ENCODE measurements at places on chromosomes 6 and 20. TPM values are rescaled to one million over a fixed set of nuclear protein-coding genes. Genes with fewer than 3 reads are reported as not detected.

Gene C6orf141
- not detected for total RNA-seq

DNA sequence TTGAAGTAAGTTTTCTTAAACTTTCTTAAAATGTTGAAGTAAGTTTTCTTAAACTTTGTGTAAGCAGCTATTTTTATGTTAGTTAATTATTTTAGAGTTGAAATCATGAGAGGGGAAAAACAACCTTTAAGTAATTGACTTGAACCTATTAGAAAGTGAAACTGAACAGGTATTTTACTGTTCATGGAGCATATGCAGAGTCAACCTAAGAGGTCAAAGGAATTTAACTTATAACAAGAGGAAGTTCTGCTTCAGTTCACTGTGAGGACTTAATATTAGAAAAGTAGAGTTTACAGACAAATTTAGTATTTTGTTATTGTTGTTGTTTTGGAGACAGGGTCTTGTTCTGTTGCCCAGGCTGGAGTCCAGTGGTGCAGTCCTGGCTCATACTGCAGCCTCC is 38.0 kb downstream of the CDYL start:
- peaks cover 25% of the 10 kb centered on the region for H3K4me1 ChIP-seq
- H3K4me3 ChIP-seq: no peak overlapping the region
- no peak overlapping the region for H3K27ac ChIP-seq
- H3K36me3 ChIP-seq: no peaks in the 10 kb centered on the region
- no peak for DNase-seq
- H3K27me3 ChIP-seq: no peaks in the 10 kb centered on the region

GRCh38 chr6:111771094-111771432 is 102.2 kb downstream of the FYN start:
- H3K36me3 ChIP-seq: peaks cover 31% of the 10 kb centered on the region
- peaks cover 74% of the 10 kb centered on the region for H3K4me1 ChIP-seq
- no peaks in the 10 kb centered on the region for H3K27me3 ChIP-seq
- no peak overlapping the region for H3K4me3 ChIP-seq
- no peak overlapping the region for H3K27ac ChIP-seq

- H3K4me1 ChIP-seq: no peaks in the 10 kb centered on the region
- H3K4me3 ChIP-seq: no peak overlapping the region
- DNase-seq: no peak
These were observed 41.2 kb upstream of the DST start for GRCh38 chr6:56683882-56684281.

DNA sequence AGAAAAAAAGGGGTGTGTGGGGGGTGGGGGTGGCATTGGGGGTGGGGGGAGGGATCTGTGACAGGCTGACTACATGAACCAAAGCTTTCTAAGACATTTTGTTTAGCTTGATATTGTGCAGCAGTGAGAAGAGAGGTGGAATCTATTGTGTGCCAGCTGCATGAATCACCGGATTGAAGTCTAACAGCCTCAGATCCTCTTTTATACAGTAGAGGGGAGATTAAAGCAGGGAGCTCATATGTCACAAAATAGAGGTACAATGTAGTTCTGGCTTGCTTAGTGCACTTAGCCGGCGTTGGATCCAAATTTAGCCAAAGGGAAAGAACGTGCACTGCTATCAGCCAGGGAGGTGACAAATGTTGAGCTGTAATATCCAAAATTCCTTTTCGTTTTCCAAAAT is 404.2 kb upstream of the CITED2 start:
- H3K27me3 ChIP-seq: peaks cover 3% of the 10 kb centered on the region
- H3K27ac ChIP-seq: no peak overlapping the region
- H3K4me1 ChIP-seq: no peaks in the 10 kb centered on the region
- no peak overlapping the region for H3K4me3 ChIP-seq

All from CD4-positive, alpha-beta T cell (primary cell).